ENCODE measurements at places on chromosomes 4 and X.

GRCh38 chr4:40672528-40673522 lies 43.2 kb upstream of the RBM47 start:
- peak; percentile 7 for DNase-seq

GRCh38 chrX:45952030-45952429 lies 593.2 kb downstream of the ZNF674 start:
- DNase-seq: no peak

GRCh38 chr4:119648398-119648797 lies 19.8 kb upstream of the PDE5A start:
- DNase-seq: no peak

GRCh38 chr4:85732124-85732523 lies 257.2 kb downstream of the ARHGAP24 start:
- DNase-seq: no peak

DNA sequence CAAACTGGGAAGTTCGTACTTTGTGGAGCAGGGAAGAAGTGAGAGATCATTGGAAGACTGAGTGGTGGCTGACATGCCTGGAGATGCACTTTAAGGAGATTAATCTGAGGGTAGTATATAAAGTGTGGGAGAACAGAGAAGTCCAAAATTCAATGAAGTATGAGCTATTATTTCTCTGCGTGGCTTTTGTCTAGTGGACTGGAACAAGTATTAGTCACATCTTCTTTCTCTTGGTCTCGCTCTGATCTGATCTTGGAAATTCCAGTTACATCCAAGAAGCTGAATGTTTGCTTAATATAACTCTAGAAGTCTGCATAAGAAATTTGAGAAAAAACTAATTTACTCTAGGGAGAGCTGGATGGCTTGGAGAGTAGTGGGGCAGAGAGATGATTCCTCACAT lies 64.8 kb upstream of the NR0B1 start:
- DNase-seq: no peak

DNA sequence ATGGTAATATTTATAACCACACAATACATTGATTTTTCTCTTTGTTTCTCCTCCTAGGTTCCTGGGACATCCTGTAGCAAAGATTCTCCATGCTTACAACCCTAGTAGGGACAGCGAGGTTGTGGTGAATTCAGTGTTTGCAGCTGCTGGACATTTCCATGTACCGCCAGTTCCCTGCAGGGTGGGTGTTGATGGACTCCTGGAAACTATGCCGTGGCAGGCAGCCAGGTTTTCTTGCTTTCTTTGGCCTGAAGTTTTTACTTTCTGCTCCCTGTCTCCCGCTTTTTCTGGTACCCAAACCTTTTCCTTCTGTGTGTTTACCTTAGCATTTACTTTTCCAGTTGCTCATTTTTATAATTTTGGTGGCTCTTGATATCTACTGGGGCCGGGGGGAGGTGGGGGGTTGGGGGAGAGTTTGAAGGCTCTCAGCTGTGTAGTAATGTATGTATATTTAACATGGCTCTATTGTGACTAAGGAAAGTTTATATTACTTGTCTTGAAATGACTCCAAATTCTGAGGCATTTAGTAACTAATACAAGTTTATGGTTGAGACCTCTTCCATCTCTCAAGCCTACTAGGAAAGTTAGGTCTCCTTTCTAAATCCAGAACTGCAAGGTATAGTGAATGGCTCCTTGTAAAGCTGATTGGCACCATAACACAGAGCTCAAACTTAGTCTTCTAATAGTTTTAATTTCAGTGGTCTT lies 89.7 kb downstream of the TMEM131L start:
- DNase-seq: no peak

DNA sequence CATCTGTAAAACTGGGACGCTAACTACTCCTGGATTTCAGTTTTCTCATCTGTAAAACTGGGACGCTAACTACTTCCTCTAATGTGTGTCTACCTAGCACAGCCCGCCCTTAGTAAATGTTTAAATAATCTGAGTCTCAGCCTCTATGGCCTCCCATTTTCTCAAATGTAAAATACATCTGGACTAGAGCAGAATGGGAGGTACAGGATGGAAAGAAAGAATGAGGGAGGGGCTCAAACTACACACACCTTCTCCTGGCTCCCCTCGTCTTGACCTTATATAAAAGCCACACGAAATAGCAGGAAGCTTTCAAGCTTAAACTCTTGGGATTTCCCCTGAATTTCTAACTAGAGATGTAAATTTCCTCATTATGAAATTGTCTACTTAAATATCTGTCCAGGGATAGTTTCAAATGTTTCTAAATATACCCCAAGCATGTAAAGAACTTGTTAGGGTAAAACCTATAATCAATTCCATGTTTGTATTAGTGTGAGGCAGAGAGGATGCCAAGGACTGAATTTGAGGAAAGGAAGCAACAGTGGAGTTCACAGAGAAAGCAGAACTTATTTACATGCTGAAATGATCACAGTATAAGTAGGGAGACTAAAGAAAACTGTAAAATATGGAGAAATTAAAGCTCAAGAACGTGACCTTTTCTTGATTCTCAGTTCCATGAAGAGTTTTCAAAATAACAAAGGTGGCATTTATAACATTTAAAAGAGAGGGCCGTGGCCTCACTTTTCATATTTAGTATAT lies 220.0 kb downstream of the NWD2 start:
- no peak for DNase-seq

GRCh38 chr4:118754890-118755289 lies 69.7 kb downstream of the METTL14 start:
- no peak for DNase-seq

GRCh38 chrX:12866451-12867377 lies at the start of gene TLR7:
Gene TLR7, plus strand, starts transcription at chrX:12867072. Its CDS starts 507 bp downstream, at chrX:12867579.
- DNase-seq: no peak

DNA sequence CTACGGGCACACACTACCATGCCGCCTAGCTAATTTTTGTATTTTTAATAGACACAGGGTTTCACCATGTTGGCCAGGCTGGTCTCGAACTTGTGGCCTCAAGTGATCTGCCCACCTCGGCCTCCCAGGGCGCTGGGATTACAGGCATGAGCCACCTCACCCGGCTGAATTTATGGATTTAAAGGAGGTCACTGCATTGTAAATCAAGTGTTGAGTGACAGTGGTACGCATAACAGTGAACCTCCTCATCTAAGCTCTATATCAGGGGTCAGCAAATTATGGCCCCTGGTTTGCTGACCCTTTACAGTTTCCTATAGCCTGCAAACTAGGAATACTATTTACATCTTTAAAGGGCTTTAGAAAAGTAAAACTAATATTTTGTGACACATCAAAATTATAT lies 2.6 kb upstream of the UXT start:
- DNase-seq: no peak

DNA sequence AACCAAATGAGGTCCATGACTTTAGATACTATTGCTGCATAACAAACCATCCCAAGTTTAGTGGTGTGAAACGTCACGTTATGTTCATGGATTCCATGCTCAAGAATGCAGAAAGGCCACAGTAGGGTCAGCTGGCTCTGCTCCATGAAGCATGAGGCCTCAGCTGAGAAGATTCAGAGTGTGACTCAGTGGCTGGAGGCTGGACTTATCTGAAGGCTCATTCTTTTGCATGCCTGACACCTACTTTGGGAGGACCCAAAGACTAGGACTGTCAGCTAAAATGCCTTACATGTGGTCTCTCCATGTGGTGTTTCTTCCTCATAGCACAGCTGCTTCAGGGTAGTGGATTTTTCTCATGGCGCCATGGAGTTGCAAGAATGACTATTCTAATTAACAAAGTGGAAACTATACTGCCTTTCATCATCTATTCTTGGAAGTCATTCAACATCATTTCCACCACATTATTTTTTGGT lies 11.5 kb upstream of the CCDC149 start:
- no peak for DNase-seq

DNA sequence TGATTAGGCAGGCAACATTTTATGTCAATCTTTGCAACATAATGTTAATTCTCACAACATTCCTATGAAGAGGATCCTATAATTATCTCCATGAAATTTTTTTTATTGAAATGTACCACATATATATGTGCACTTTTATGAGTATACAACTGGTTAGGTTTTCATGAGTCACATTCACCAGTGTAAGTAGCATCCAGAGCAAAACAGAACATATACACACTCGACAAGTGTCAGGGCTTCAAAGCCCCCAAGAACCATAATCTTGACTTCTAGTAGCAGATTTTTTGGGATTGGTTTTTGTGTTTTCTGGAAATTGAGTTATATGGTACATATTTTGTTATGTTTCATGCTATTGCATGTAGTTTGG lies 62.4 kb downstream of the ARHGAP10 start:
- DNase-seq: no peak

- no peak for DNase-seq
Measured at GRCh38 chr4:184402740-184403383, 71.5 kb downstream of the IRF2 start.

GRCh38 chrX:47182106-47182700 lies 11.4 kb upstream of the UBA1 start:
- no peak for DNase-seq

- DNase-seq: no peak
Measured at GRCh38 chr4:178356725-178357124, 914.5 kb upstream of the AGA start.
